ENCODE measurements at places on chromosomes 7 and 10. TPM values are rescaled to one million over a fixed set of nuclear protein-coding genes. Genes with fewer than 3 reads are reported as not detected.
A peak's percentile ranks its signal among the peaks of the same experiment; 100 is the strongest.

- DNase-seq, result no peak
These were observed 927.4 kb downstream of the DNAJB9 start for GRCh38 chr7:109497053-109497452.

GRCh38 chr7:43536773-43537172, 46.1 kb upstream of the STK17A start:
- DNase-seq, result no peak

DNA sequence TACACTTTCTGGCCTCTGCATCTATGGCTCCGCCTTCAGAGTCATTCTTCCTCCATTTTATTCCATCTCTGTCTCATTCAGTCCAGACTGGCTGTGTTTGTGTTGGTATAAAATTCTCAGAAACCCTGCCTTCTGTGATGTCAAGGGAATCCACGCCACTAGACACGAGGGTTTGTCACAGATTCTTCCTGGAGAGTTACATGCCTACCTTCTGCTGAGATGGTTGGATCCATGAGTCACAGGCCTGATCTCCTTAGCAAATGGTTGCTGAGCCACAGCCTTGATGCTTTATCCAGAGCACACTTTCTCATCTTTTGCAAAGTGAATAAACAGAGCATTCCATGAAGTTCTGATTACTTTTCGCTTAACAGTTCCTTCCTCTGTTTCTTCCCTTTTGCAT, 35.9 kb upstream of the TSPAN33 start:
- no peak for DNase-seq

GRCh38 chr10:132987671-132988571, 45.6 kb upstream of the CFAP46 start:
- DNase-seq, result no peak

DNA sequence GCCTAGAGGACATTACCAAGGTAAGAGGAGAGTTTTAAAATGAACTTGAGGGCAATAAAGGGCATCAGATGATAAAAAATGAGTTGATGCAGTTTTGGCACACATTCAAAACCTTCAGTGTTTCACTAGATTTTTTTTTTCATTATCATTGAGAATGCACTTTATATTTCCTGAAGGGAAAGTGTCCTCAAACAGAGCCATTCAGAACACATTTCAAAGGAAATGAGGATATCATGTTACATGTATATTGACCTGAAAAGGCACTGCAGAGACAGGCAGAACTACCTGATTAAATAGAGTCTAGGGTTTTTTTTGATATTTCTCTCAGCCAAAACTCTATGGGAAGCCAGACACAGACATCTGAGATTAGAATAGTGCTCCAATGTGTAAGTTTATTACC, 454.0 kb downstream of the NEBL start:
- DNase-seq, result no peak

SORCS1 gene
- total RNA-seq, result not detected

DNA sequence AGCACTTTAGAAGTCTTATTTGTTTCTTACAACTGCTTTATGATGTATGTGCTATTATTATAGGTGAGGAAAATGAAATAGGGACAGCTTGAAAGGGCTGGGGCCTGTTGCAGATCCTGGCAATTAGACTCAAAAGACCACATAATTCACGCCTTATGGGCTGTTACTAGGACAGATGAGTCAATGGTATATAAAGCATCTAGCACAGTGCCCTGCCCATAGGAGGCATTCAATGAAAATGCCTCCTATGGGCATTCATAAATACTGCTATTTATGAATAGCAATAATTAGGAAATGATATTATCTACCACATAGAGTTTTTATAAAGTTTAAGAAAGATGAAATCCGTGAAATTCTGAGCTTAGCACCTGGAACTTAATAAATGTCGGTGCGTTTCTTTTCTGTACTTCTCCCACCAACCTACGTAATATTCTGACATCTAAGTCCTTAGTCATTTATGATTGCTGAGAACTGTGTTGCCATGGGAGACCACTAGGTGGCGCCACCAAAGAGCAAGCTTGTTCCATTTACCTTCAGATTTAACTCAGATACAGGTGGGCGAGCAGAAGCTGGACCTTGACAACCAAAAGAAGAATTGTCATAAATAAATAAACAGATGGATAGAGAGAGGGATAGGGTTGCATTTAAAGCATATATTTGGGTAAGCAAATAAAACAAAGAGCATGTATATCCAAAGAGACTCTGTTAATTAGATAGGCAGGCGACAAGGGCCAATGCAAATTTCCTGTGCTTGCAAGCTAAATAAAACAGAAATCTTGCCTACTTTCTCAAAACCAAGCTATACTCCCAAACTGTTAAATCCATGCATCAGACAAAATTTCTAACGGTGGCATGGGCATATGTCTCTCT, 699.9 kb downstream of the INHBA start:
- DNase-seq, result peak; percentile 77

P4HA1 gene
- total RNA-seq, result 50.7 TPM

HOXA3 gene
- 3.0 TPM for total RNA-seq

GRCh38 chr7:2017481-2017891, 215.3 kb downstream of the MAD1L1 start:
- DNase-seq, result no peak

GDF2 gene
- total RNA-seq, result not detected

GRCh38 chr10:86712317-86712707, 44.0 kb downstream of the LDB3 start:
- DNase-seq, result no peak

MBL2 gene
- total RNA-seq, result not detected

KCP gene
- total RNA-seq, result not detected

SOSTDC1 gene
- total RNA-seq, result not detected

CALHM3 gene
- total RNA-seq, result not detected

GRCh38 chr10:116268976-116269375, 4.0 kb downstream of the GFRA1 start:
- no peak for DNase-seq
